ENCODE measurements at places on chromosomes 7 and 10. TPM values are rescaled to one million over a fixed set of nuclear protein-coding genes. Genes with fewer than 3 reads are reported as not detected.

GRCh38 chr10:52474265-52474664 is 160.2 kb downstream of the DKK1 start:
- DNase-seq: no peak

- peak; percentile 14 for DNase-seq
Observed at GRCh38 chr7:126699707-126700106, 553.0 kb downstream of the GRM8 start.

DNA sequence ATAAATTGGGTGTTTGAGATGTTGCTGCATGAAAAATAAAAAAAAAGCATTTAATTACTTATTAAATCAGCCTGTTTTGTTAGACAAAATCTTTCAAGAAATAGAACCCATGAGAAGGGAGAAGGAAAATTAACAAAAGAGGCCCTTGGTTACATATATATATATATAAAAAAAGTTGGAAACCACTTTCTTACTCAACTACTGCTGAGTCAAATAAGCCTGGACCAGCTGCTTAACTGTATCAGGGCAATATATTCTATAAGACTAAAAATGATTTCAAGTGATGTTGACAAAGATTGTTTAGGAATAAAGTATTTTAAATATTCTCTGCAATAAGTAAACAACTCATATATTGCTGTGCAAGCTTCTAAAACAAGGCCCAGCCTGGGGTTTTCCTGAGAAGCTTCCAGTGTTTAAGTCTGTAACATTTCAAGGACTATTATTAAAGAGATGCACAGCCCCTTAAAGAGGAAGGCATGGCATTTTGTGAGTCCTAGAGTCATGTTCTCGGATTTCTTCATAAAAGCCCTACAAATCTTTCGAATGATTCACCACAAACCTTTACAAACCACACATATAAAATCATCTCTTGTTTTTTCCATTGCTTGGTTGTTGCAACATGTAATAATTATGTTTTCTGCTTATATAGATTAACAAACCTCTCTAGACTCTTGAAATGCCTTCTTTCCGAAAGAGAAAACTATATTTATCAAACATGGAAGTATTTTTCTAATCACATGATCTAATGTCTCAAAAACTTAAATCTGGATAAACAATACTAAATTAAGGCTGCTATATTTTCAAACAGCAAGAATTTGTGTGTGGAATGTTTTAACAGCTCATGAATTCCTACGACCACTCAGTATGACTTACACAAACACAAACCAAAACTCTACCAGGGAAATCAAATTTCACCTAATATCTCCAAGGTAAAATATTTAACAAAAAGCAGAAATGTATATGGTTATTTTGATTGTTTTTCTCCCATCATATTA is 14.3 kb downstream of the JAZF1 start:
- DNase-seq: peak; percentile 62

Gene ZPBP
- not detected for total RNA-seq

Gene CNPY1
- total RNA-seq: not detected

Gene ARID5B
- 15.7 TPM for total RNA-seq

Gene PSMG3
- 99.6 TPM for total RNA-seq

Gene TAF3
- total RNA-seq: 2.0 TPM
